NCI-H2081 (cell line): ENCODE measurements at places on chromosomes 6 and 20.

DNA sequence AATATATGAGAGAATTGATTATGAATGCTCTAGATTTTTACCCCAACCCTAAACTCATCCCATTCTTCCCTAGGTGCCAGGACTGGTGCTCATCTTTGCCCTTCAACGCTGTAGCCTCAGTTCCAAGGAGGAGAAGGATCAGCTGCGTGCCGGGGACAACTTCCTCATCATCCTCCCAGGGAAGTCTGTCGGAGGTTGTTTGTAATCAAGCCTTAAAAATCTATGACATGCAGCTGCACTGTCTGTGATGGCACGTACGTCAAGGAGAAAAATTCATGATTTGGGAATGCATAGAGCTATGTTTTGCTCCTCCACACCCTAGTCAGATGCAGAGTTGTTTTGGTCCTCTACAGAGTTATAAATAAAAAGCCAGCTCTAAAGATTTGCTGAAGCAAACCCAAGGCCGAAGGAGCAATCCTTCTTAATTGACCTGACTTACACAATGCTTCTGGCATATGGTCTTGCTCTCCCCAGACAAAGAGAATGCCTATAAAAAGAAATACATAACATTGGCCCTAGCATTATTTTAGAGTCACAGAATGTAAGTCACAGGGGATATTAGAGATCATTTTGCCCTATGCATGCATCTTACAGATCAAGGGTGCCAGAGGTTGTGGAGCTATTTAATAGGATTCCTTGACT, 244.2 kb downstream of the HIVEP2 start:
- no peak for DNase-seq

- no peak for DNase-seq
Observed at GRCh38 chr6:157068691-157069324, 254.5 kb downstream of the TMEM242 start.

- no peak for DNase-seq
Observed at GRCh38 chr20:17935761-17936160, 32.8 kb downstream of the SNX5 start.

GRCh38 chr6:72064399-72064975, 178.1 kb downstream of the RIMS1 start:
- DNase-seq = no peak

- no peak for DNase-seq
Observed at GRCh38 chr6:100458841-100459591, 5.7 kb downstream of the SIM1 start.

DNA sequence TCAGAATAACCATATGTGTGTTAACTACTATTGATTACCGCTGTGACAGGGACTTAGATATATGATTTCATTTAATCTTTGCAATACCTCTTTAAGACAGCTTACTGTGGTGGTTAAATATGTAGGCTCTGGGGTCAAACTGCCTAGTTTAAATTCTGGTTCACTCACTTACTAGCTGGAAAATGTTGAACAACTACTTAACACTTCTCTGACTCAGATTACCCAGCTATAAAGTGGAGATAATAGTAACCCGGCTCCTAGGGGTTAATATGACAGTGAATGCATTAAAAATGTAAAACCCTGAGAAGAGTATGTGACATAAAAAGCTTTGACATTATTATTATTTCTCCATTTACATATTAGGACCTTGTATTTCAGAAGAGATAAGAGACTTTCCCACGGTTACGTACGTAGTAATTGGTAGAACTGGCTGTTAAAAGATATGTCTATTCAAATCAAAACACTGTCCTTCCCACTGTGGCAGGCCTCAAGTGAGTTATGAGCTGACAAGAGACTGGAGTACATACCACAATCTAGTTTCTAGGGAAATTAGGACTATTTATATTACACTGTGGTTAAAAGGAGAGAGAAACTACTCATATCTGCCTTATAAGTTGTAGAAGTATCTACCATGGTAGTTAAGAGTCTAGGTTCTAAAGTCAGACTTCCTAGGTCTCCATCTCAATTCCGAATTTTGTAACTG, 4.4 kb upstream of the PLCB1 start:
- no peak for DNase-seq

- no peak for DNase-seq
Observed at GRCh38 chr6:48061265-48061990, 49.6 kb downstream of the PTCHD4 start.

- no peak for DNase-seq
Observed at GRCh38 chr6:147022041-147022440, 182.2 kb upstream of the STXBP5 start.

DNA sequence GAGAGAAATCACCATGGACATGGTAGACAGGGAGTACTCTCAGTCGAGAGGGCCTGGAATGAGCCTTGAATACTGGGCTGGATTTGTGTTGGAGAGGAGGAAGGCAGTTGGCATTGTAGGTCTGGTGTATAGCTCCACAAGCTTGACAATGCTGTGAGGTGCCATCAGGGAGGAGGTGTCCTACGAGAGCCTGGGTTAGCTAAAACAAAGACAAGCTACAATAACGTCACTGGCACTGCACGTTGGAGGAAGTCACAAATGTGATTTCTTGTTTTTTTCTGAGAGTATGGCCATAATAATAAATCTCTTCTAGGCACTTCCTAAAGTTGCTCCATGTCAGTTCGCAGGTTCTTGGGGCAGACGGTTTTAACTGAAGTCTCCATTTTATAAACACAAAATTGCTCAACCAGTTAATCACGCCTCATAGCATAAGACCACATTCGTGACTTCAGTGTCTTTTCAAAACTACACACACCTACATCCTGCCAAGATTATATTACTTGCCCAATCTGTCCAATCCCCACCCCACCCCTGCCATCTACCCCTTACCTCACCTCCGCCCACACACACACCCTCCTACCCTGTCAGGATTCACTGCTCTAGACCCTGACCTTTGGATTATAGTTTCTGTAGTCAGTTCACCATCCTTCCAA, 4.4 kb upstream of the HLA-DMB start:
- no peak for DNase-seq

GRCh38 chr6:152186840-152187239, 379.4 kb downstream of the ESR1 start:
- no peak for DNase-seq

DNA sequence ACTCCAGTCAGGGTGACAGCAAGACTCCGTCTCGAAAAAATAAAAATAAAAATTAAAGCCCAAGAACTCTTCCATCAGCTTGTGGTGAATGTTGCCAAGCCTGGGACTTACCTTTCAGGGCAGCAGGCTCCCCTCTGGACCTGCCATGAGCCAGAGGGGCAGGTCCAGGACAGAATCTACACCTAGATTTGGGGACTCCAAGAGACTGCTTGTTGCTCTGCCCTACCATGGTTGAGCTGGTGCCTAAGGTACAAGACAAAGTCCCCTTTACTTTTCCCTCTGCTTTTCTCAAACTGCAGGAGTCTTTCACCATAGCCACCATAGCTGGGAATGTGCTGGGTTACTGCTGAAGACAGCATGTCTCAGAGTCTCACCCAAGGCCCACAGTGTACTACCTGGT, 9.2 kb downstream of the C6orf15 start:
- DNase-seq = no peak

- DNase-seq = no peak
Observed at GRCh38 chr20:63117151-63117550, 98.8 kb downstream of the YTHDF1 start.

DNA sequence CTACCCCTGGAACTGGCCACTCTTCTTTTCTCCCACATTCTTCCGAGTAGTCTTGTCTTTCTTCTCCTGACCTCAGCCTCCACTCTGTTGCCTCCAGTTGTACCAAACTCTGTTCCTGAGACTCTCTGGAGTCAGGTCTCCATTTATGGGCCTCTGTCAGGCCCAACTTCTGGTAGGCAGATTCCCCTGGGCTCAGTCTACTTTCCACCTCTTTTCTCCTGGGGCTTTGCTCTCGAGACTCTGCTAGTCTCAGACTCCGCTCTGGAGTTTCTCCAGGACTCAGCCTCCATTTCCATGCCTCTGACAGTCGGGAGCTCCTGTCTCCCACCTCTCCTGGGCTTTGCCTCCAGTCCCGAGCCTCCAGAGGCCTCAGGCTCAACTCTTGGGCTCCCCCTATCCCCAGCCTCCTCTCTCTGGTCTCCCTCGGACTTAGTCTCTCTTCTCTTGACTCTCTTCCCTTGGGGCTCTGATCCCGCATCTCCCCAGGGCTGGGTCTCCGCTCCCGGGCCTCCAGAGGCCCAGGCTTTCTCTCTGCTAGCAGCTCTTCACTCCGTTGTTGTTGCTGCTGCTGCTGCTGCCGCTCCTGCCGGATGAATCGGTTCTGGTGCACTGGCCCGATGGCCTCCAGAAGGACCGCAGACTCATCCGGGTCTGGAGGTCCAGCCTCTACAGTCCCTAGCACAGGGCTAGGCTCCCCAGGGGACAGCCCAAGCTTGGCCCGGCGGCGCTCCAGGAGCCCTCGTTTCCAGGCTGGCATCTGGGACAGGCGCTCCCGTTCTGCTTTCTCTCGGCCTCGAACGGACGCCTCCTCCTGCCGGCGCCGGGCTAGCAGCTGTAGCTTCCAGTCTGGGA, 1.1 kb downstream of the PPP1R18 start:
- DNase-seq = no peak

DNA sequence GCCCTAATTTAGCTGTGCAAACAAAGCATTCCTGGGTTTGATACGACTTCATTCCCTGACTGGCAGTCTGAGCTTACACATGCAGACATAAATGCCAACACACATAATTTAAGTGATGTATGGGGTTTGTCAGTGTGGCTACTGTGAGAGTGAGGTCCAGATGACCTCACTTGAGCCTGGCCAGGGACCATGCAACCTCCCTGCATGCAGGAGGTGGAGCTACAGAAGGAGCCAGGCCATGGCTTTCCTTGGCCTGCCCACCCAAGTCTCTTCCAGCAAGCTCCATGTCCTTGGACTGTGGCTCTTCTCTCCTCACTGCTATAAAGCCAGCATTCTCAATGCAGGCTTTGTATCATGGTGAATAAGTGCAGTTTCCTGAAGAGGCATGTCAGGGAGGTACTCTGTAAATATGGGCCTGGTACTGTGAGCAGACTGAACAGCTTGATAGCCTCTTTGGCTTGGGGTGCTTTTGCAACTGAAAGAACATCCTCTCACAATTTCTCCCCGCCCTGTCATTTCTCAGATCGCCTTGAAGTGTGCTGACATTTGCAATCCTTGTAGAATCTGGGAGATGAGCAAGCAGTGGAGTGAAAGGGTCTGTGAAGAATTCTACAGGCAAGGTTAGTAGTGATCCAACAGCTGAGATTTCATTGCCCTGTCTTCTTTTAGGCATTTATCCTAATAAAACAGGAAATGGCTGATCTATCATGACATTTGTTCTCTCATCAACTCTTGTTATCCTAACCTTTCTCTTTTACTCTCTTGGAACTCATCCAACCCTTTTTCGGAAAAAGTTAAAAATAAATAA, 69.2 kb downstream of the MTFR2 start:
- no peak for DNase-seq

GRCh38 chr6:139172567-139172966, 37.7 kb downstream of the HECA start:
- DNase-seq = no peak

GRCh38 chr6:140183881-140184280, 809.4 kb upstream of the CITED2 start:
- no peak for DNase-seq

DNA sequence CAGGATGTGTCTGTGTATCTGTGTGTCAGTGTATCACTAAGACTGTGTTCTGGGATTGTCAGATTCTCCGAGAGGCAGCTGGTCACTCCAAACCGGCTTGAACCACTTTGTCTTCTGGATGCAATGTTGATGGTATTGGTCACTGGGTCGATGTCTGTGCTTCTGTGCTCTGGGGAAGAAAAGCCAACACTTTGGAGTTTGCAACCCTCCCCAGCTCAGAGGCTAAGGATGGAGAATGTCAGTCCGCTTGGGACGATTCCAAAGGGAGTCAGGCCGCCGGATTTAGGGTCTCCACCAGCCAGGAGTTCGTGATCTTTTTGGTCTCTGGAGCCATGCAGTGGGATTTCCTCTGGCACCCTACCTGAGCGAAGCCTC, 5.2 kb downstream of the MAFB start:
- DNase-seq = no peak

- DNase-seq = no peak
Observed at GRCh38 chr6:149699150-149699549, 18.8 kb downstream of the LATS1 start.

GRCh38 chr20:44481719-44482416, 6.2 kb downstream of the TTPAL start:
- no peak for DNase-seq

GRCh38 chr20:23679133-23680092, 9.4 kb downstream of the CST4 start:
- DNase-seq = no peak

DNA sequence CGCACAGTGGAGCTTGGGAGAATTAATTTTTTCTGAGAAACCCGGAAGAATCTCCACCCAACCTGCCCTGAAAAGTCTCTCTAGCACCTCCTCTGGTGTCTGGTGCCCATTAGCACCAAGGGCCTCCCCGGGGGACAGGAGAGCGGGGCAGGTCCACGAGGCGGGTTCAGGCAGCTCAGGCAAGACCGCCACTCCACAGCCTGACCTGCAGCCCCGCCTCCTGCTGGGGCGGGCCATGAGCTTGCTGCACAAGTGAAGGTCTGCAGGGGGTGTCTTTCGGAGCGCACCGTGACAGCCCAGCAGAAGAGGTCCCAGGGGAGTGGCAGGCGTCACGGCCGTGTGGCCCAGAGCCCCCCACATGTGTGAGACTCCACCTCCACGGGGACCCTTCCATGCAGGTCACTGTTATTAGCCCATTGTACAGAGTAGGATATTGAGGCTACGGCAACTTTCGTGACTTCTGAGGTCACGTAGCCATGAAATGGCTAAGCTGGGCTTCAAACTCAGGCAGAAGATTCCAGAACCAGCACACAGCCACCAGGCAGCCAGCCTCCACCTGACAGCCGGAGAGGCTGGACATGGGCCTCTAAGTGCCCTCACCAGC, 63.9 kb upstream of the SLCO4A1 start:
- DNase-seq = no peak

DNA sequence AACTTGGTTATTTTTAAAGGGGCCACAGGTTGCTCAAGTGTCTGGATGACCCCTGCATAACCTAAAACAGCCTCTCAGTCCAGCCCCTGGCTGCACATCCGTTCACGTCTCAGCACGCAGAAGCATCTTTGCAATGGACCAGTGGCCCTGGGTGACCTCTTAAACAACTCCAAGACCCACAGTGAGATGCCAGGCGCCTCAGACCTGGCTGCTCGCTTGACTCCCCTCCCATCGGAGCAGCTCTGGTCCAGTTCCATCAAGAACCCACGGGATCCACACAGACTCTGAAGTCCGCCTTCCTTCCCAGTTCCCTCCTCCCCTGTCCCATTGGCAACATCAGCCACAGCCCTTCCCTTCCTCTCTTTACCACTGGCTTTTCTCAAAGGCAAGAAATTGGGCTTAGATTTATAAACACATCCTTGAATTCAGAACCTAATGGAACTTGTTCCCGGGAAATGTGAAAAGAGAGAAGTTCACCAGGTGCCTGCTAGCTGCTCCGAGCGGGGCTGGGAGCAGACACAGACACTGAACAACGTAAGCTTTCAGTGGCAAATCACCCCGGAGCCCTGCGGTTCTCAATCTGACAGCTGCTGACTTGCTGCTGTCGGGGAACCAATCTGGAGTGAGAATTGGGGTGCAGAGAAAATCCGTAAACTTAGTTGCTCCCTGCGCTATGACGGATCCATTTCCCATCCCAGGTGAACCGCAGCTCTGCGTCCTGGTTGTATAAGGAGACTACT, 39.6 kb upstream of the MPC1 start:
- no peak for DNase-seq
